Transverse colon (tissue), 4 donors: ENCODE measurements at places on chromosomes 6 and 20. TPM values are rescaled to one million over a fixed set of nuclear protein-coding genes. Genes with fewer than 3 reads are reported as not detected.

Gene PLEKHG1
- 63.6 TPM for total RNA-seq

Gene CNKSR3
- 27.3 TPM for total RNA-seq

Gene ANGPT4
- not detected for total RNA-seq

Gene TSBP1
- not detected for total RNA-seq

Gene PHACTR3
- total RNA-seq: 5.4 TPM

Gene SLC13A3
- not detected for total RNA-seq

Gene SIRPB1
- total RNA-seq: not detected

Gene CSNK2B
- 231 TPM for total RNA-seq
